CD4-positive, alpha-beta T cell treated with Interleukin-15 for 4 hours (primary cell): ENCODE measurements at places on chromosomes 2 and 18.

- no peak for DNase-seq
Observed at GRCh38 chr18:3279201-3280185, 17.6 kb downstream of the MYL12B start.

DNA sequence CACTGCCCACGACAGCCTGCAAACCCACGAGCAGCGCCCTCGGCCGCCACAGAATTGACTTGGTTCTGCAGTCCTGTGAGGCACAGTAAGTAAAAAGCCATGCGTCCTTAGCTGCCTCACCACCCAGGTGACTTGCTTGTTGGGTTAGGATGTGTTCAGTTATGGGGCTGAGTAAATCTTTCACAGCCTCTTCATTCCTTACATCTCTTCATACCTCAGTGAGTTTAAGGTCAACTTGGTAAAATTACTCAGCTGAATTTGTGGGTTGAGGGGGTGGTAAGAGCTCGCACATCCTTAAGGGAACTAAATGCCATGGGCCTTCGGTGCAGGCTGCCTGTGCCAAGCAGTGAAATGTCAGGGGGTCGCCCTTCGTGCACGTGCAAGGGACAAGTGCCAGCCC lies 165.2 kb upstream of the ALKAL2 start:
- no peak for DNase-seq

DNA sequence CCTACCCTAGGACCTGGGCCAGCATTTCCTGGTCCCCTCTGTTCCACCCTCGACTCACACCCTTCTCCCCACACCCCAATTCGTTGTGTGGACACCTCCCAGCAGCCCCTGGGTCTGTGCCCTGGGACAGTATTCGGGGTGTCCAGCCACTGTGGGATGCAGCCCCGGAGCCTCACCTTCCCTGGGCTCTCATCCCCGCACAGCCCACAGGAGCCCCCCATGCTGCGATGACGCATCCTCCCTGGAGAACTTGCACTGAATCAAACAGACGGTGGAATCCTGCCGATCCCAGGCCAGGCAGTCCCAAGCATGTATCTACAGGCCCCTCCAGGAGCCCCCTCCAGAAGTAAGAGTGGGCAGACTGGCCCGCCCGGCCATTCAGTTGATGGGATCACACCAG lies 9.7 kb downstream of the ITM2C start:
- no peak for DNase-seq

DNA sequence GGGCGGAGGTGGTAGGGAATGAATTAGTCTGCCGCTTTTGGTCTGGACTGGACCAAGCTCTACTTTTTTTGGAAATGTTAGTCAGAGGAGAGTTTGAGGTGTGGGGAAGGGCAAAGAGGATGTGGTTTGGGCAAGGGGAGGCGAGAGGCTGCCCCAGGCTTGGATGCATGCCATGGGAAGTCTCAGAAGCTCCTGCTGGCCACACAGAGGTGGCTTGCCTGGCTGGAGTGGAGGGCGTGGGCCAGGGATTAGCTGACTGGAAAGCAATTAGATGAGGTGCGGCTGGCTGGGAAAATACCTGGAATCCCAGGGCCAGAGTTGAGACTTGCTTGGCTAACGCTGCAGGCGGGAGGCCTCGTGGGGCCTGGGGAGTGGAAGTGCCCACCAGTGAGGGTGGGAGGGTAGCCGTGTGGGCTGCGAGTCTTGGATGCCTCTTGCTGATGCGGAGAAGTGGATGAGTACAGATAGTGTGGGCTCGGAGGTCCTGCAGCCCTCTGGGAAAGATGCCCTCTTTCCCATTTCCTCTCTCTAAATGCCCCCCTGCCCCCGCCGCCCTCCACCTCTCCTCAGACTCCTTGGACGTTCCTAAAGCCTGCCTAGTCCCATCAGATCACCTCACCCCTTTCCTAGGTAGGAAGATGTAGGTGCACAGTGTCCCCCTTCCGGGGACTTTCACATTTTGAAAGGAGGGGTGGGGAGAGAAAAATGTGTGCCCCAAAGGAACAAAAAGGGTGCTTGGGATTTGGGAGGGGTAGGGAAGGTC lies 117.6 kb downstream of the SMAD7 start:
- DNase-seq: peak; percentile 37

- DNase-seq: no peak
Observed at GRCh38 chr2:46970334-46971288, 55.0 kb upstream of the MCFD2 start.

DNA sequence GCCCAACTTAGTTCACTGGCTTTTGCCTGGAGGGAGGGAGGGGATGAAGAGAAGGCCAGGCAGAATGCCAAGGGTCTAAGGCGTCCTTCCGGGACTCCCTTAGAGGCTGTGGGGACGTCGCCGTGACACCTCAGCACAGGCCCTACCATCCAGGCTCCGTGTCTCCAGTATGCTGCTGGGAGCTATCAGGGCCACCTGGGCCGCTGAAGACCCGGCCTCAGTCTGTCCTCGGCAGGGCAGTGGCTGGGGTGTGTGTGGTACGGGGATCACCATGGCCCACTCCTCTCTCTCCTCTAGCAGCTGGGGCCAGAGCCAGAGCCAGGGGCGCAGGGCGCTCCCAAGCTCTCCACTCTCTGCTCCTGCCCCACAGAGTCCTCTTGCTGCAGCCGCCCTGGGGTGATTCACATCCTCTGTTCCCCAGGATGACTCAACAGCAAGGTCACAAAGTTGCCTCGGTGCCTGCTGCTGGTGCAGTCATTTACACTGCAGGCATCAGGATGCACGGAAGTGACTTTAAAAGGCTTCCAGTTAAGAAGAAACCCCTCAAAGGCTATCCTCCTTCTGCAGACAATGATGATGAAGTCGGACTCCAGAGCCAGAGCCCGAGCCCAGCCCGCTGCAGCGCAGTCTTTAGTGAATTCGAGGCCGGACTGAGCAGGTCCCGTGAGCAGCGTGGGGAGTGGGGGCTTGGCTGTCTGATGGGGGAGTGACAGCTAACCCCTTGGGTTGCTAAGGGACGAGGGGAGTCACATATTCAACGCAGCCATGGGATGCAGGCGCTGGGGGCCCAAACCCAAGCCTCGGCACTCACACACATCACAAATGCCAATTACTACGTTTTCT lies 31.9 kb downstream of the SNORC start:
- DNase-seq: no peak

- no peak for DNase-seq
Observed at GRCh38 chr2:144516411-144516980, 3.4 kb downstream of the ZEB2 start.

GRCh38 chr2:58930537-58930936 lies 689.4 kb upstream of the FANCL start:
- no peak for DNase-seq

GRCh38 chr2:42032745-42033144 lies 15.1 kb upstream of the PKDCC start:
- no peak for DNase-seq

DNA sequence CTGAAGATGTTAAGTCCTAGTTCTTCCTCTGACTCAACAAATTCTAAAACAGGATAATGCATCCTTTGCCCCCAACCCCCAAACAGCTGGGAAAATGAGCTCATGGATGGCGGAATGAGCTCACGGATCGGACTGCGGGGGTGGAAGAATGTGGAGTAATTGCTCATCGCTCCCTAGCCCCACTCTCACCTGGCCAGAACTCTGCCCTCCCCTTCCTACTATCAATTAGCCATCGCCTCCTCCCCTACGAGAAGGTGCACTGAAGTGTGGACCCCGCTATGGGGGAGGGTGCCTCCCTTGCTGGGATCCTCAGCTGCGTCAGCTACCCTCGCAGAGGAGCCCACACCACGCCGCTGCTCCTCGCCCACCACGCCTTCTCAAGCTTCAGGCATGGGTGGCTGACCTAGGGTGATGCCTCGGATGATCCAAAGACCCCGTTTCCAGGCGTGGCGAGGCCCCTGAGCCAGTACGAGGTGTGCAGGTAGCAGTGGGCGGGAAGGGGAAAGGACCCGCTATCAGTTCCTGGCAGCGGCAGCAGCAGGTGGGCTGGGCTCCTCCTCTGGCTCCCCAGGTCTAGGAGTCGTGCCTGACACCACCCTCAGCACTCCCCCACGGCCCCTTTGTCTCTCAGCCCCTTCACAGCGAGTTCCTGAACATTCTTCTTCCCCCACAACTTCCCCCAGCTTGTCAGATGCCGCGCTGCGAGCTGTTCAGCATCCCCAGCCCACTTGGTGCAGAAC lies 82.1 kb upstream of the POMC start:
- no peak for DNase-seq

- no peak for DNase-seq
Observed at GRCh38 chr2:25332571-25332970, 9.2 kb downstream of the DNMT3A start.

GRCh38 chr2:106094131-106094841 lies 99.8 kb downstream of the UXS1 start:
- peak; percentile 76 for DNase-seq

DNA sequence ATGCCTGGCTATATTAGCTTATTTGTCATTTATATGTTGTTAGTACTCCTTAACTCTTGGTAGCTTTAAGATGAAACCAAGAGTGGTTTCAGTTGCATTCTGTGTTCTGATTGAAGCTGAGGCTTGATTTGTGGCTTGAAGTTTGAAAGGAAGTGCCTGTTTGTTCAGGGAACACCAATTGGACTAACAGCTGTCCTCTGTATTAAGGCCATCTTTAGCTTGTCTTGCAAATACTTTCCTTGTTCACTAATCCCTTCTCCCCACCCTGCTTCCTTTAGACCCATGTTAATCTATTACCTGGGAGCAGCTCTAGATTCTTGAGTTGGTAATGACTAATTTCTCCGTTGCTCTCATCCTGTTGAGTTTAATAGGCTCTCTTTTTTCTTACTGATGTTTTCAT lies 13.4 kb downstream of the ITGA6 start:
- DNase-seq: no peak

- no peak for DNase-seq
Observed at GRCh38 chr2:47088371-47089082, 66.6 kb downstream of the STPG4 start.
